ENCODE measurements at places on chromosomes 6 and 20.

- DNase-seq, result no peak
These were observed 8.4 kb upstream of the NUP153 start for GRCh38 chr6:17714879-17715851.

DNA sequence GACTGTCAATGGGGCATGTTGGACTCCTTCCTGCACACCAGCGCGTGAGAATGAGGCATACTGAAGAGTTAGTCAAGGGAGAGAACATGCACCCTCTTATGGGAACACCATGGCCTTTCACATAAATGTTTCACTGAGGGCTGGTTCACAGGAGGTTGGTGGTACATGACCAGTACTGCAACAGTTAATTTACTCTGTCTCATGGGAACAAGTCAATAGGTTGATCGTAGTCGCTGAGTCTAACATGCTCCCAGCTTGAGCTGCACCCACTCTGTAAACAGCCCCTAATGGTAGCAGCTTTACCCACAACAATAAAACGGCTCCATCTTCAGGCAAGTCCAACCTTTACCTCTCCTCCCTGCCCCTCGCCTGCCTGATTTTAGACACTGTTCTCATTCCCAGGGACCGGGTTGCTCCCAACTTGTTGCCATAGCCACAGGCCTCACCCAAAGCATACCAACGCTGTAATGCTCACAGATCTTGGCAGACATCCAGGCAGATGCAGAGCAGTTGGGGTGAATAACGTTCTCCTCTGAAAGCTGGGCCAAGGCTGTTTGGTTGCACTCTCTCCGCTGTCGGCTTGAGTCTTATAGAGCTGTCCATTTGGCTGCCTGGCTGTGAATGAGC, 111.3 kb downstream of the LY86 start:
- DNase-seq, result no peak

DNA sequence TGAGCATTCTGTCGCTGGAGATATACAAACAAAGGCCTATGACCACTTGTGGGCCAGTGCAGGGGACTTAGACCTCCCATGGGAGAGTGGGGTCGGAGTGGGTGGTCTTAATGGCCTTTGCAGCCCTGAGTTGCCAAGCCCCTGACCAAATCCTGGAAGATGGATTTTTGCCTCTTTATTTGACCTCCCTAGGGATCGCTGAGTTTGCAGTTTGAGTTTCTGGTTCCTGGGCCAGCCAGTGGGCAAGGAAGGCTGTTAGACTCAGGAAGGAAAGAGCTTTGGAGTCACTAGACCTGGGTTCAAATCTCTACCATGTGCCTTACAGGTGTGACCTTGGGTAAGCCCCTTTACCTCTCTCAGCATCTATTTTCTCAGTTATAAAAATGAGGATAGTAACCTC, 94.1 kb downstream of the CD40 start:
- no peak for DNase-seq

- no peak for DNase-seq
These were observed 181.2 kb downstream of the TASP1 start for GRCh38 chr20:13457487-13457886.

GRCh38 chr6:138115877-138116660, 8.8 kb upstream of the PERP start:
- no peak for DNase-seq

All from GM12892 (cell line).